Activated naive CD4-positive, alpha-beta T cell treated with anti-CD3 and anti-CD28 coated beads for 36 hours (primary cell): ENCODE measurements at places on chromosomes 12 and 14. TPM values are rescaled to one million over a fixed set of nuclear protein-coding genes. Genes with fewer than 3 reads are reported as not detected.

TAS2R8 gene
- total RNA-seq, result not detected

PZP gene
- not detected for total RNA-seq

TAMALIN gene
- total RNA-seq, result 14.7 TPM

- no peak for DNase-seq
Measured at GRCh38 chr14:49928015-49928414, 35.1 kb downstream of the ARF6 start.

GRCh38 chr12:12803186-12803585, 10.0 kb upstream of the DDX47 start:
- DNase-seq, result peak; percentile 61

DNA sequence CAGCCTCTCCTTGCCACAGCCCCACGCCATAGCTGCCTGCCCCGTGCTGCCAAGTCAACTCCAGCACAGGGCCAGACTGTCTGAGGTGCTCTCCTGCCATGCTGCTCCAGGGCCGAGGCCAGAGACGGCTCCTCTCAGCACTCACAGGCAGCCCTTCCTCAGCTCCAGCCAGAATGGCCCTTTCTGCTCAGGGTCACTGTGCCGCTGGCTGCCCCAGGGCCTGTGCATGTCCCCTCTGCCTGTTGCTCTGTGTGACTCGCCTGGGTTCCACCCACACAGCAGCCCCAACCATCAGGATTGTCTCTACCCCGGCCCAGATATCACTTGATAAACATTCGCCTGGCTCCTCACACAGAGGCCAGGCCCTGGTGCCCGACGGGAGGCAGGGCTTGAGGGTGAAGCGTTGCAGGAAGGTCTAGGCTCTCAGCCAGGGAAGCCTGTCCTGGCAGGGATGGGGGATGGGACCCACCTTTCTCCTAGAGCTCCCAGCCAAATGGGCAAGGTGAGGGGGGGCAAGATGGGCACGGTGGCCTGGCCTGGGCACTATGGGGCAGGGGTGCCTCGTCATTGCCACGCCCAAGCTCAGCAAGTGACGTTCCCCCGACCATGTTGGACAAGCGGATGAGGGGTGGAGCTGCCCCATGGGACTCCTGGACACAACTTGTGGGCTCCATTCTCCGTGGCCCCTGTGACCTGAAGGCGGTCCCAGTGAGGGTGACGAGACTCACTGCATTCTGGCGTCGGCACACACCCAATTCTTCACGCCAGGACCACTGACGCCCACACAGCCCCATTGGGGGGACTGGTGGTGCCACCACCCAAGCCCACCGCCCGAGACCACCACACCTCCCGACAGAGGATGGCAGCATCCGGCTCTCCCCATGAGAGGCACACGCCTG, 27.4 kb upstream of the BTBD6 start:
- no peak for DNase-seq

DNA sequence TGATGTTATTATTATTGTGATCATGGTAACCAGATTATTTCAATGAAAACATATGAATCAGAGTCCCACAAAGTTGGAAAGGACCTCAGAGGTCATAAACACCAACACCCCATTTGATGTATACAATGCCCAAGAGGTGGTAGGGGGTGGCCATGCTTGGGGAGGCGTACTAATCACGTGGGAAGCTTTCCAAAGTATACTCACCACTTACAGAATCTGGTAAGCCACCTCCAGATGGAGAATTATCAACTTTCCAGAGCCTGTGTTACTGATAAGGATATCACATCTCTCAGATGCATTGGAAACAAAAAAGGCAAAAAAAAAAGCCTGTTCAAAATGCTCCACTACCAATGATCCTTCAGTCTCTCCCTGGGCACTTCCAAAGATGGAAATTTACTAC, 8.4 kb downstream of the DAD1 start:
- DNase-seq, result no peak

DNA sequence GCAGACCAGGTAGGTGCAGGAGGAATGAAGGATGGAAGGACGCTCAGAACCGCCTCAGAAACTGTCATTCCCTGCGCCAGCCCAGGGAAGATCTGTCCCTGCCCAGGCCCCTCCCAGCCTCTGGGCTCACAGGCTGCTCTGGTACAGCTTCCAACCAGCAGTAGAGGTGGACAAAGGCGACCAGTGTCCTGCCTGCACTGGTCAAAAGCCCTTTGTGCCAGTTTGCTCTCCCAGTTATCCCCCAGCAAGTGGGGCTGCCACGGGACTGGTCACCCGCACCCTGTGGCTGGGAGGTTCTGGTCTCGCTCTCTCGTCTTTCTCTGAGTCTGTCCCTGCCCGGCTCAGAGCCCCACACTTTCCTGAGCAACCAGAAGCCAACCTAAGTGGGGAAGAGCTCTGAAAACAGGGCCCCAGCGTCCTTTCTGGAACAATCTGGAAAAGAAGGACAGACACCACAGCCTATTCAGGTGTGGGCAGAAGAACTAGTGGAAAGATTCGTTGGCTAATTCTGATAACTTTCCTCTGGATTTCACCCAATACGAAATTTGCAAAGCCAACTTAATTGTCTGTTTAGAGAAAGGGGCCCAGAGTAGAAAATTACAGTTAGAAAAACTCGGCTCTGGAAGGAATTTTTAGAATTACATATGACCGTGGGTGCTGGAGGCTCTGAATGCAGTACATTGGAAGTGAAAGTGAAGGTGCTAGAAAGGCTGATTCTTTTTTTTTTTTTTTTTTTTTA, 21.7 kb downstream of the SNRNP35 start:
- no peak for DNase-seq

- DNase-seq, result no peak
Measured at GRCh38 chr14:98685725-98686124, 586.3 kb downstream of the BCL11B start.

- DNase-seq, result no peak
Measured at GRCh38 chr14:89811954-89812575, 142.5 kb downstream of the EFCAB11 start.

GRCh38 chr12:52151153-52151836, 40.5 kb downstream of the KRT80 start:
- no peak for DNase-seq
